ENCODE measurements at places on chromosomes 12 and 14.

GRCh38 chr12:111773801-111774551 lies 7.2 kb downstream of the ALDH2 start:
- no peak for DNase-seq

DNA sequence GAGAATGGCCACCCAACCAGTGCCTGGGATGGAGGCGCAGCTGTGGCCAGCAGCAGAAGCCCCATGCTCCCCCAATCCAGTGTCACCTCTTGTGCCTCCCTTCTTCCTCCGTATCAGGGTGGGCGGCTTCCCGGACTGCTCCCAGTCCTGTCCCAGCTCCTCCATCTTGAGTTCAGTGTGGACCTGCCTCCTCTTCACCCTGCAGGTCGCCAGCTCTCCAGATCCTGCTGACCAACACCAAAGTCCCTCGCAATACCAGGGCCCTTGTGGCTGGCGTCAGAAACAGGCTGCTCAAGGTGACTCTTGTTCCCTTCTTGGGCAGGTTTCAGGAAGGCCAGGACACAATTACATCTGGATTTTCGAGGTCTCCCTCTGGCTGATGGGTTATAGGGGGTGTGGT lies 17.0 kb downstream of the MVK start:
- no peak for DNase-seq

- peak; percentile 18 for DNase-seq
Measured at GRCh38 chr12:30985814-30986452, 59.4 kb downstream of the TSPAN11 start.

- DNase-seq, result no peak
Measured at GRCh38 chr14:53715193-53715721, 241.4 kb downstream of the BMP4 start.

- no peak for DNase-seq
Measured at GRCh38 chr14:91580876-91581577, 70.9 kb upstream of the PPP4R3A start.

DNA sequence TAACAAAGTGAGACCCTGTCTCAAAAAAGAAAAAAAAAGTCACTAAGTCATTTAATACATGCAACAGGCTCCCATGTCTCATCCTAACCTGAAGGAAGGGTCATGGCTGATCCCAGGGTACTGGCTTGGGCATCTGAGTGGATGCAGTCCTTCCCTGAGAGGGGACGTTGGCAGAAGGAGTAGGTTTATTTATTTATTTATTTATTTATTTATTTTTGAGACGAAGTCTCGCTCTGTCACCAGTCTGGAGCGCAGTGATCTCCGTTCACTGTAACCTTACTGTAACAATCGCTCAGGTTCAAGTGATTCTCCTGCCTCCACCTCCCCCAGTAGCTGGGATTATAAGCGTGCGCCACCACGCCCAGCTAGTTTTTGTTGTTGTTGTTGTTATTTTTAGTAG lies 7.2 kb upstream of the CALCOCO1 start:
- DNase-seq, result no peak

DNA sequence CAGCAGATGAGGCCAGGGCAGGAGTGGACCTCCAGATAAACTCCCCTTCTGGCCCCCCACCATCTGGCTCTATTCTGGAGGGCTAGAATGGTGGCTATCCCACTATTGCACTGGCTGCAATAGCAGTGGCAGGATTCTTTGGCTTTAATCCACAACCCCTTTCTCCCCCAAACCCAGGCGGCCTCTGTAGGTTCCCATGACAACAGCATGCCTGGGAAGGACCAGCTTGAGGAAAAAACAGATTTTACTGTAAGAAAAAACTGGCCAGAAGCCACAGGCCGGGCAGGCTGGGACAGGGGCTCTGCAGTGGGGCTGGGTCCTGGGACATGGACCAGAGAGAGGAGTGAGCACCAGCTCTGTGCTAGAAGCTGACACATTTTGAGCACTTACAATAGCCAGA lies 13.6 kb upstream of the ACVR1B start:
- no peak for DNase-seq

DNA sequence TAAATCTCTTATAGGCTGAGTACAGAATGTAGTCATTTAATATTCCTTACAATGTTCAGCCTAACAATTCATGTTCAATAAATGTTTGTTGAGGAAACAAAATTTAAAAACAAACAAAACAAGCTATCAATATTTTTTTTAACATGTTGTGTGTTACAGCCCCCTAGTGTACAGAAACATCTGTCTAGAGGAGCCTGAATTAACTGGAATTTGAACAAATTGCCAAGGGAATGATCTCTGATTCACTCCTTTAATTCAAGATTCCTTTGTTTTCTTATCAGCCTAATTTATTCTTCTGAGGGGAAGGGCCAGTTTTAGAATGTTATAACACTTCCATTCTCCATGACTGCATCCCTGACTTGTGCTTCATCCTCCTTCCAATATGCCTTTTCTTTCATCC lies 127.2 kb downstream of the CMAS start:
- no peak for DNase-seq

DNA sequence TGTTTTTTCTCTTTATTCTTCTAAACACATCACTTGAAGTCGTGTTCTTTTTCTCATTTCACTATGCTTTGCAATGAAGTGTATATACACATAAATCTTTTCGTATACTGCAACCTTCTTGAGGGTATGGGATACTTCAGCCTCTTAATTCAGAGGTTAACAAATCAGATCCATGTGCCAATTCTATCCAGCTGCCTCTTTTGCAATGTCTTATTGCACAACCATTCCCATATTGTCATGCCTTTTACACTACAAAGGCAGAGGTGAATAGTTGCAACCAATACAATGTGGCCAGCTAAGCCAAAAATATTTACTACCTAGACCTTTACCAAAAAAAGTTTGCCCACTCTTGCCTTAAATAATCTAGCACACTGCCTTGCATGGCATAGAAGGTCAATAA lies 224.5 kb upstream of the FOXG1 start:
- no peak for DNase-seq

- no peak for DNase-seq
Measured at GRCh38 chr12:103499571-103499970, 3.8 kb upstream of the C12orf42 start.

DNA sequence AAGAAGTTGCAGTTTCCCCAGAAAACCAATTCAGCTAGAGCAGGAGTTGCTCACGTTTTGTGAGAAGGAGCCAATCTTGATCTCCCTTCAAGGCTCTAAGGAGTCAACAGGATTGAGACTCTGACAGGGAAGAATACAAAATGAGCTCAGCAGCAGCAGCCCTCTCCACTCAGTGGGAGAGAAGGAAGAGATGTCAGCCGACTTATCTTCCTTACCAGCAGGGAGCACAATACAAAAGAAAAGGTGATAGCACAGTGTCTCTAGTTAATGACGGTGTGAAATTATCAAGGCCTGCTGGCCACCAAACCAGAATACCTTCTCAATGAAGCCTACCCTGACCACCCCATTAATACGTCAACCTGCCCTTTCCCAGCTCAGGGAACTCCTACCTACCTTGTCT lies 223.6 kb upstream of the TMPO start:
- no peak for DNase-seq

GRCh38 chr12:102913453-102914226 lies 3.4 kb downstream of the PAH start:
- no peak for DNase-seq

DNA sequence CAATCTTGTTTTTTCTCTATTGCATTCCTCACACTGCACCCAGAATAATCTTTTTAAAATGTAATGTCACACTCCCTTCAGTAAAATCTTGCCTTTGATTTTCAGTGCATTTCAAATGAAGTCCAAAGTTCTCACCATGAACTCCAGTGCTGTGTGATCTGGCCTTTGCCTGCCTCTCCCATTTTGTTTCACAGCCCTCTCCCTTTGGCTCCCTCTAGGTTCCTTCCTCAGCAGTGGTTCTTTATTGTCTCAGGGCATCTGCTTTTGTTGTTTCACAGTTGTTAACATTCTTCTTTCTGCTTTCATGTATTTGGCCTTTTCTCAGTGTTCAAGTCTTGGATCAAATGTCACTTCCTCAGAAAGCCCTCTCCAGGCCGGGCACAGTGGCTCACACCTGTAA lies 84.5 kb upstream of the AMN1 start:
- no peak for DNase-seq

DNA sequence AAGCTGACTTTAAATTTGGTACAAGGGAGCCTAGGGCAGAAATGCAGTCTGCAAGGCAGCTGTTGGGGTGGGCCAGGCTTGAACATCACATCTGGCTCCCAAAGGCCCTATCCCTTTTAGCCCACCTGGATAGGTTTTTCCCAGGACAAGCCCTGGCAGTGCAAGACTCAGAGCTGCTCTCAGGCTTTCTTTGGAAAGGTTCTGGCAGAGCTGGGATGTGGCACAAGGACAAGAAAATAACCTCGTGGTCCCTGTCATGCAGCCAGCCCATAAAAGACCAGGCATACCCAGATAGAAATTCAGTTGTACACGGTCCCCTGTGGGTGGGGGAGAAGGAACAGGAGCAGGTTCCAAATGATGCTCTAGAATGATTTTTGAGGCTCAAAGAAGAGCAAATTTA lies 206.9 kb downstream of the TTC7B start:
- DNase-seq, result no peak

- no peak for DNase-seq
Measured at GRCh38 chr12:68287106-68287505, 33.7 kb upstream of the IL22 start.

- DNase-seq, result no peak
Measured at GRCh38 chr12:16919551-16919950, 313.6 kb upstream of the LMO3 start.

- no peak for DNase-seq
Measured at GRCh38 chr12:82872088-82872487, 185.4 kb downstream of the TMTC2 start.

DNA sequence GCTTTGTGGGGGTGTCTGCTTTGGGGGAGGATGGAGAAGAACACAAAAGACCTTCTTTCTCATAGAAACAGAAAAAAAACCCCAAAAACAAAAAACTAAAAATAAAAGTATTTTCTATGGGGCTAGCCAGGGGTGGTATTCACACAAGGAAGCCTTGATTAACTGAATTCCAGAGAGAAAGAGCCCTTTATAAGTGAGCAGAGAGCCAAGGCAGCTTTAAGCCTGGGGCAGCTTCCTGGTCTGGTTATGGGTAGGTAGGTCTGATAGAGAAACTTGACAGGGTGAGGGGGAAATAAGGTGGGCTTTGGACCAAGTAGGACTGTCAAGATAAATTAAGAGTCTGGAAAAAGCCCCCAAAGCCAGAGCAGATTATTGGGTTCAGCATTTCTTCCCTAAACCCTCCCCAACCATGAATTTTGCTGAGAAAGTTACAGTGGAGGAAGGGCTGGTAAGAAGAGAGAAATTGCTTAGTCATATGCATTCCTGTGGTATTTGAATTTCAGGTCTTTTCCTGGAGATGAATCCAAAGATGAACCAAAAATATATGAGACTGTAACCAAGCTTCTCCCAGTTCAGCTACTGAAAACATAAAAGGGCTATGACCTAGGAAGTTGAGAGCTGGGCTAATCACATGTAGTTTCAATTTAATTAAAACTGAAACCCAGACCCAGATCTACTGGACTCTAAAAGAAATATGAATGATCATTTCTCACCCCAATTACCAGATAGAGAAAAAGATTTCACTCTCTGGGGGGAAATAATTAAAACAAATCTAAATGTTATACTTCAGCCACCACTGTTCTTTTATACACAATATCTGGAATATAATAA lies 144.8 kb downstream of the TBC1D30 start:
- no peak for DNase-seq

GRCh38 chr12:121581686-121582429 lies 1.0 kb upstream of the KDM2B start:
- no peak for DNase-seq

DNA sequence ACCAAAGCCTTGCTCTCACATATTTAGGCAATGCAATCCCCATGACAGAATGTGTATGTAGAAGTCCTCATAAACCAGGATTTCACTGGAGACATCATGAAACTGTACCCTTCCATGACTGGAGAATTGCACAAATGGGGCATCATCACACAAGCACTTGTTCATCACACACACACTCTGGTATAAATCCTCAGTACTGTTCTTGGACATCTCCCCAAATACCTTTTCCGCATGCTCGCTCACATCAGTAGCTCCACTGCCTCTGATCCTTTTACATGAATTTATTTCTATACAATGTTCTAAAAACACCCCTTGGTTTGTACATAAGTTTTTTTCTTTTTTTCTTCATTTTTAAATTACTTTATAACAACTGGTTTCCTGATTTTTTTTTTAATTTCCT lies 3.3 kb upstream of the ING4 start:
- no peak for DNase-seq

DNA sequence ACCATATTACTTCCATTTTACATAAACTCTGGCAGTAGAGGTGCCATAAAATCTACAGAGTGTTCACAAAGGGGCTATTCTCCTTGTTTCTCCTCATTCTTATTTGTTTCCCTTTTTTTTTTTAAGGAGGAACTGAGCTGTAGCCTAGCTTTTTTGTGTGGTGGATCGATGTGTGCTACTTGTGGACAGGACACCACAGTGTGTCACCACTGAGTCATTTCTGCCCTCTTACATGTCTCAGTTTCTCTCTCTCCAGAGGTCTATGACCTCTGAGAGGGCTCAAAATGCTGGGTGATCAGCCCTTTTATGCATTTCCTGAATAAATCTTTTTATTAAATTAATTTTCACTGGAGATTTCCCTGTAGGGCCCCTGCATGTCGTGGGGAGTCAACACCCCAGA lies 370.2 kb downstream of the ADGRD1 start:
- DNase-seq, result no peak

GRCh38 chr12:96570579-96570978 lies 81.2 kb downstream of the CFAP54 start:
- DNase-seq, result no peak

- DNase-seq, result no peak
Measured at GRCh38 chr12:13277293-13277692, 80.8 kb downstream of the EMP1 start.

DNA sequence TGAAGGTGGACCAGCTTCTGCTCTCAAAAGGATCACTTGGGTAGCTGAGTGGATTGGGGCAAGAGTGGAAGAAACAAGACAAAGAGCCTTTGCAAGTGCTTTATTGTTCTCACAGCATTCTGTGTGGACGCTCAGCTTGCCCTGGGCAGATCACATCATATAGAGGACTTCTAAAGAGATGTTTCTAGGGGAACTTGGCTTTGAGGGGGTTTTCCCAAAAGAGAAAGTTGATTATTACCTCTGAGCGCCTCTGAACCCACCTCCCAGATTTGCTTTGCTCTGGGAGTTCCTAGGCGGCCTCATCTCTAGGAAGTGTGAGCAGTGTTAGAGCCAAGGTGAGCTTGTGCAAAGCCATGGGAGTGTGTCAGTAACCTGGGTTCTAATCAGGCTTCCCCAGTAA lies 81.7 kb downstream of the RIN3 start:
- DNase-seq, result no peak

DNA sequence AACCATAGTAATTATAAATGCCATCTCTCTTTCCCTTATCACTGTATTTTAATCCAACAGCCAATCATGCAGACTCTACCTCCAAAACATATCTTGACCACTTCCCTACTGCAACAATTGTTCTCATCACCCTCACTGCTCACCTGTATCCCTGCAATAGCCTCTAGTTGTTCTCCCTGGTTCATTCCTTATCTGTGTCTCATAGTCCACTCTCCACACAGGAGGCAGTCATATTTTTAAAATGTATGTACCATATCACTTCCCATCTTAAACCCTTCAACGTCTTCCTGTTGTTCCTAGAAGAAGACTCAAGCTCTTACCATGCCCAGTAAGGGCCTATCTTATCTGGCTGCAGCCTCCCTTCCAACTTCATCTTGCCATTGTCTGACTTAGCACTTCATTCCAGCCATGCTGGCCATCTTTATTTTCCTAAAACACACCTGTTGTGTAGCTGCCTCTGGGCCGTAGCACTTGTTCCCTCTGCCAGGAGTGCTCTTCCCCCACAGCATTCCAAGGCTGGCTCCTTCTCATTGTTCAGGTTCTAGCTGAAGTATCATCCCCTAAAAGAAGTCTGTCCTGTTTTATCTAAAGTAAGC lies 27.8 kb upstream of the BHLHE41 start:
- DNase-seq, result no peak
